Endothelial cell (in vitro differentiated cells): ENCODE measurements at places on chromosomes 11 and 22.

GRCh38 chr22:25880524-25880923 is 138.5 kb downstream of the MYO18B start:
- no peak for DNase-seq

GRCh38 chr11:96394773-96395172 is 5.0 kb downstream of the JRKL start:
- no peak for DNase-seq

DNA sequence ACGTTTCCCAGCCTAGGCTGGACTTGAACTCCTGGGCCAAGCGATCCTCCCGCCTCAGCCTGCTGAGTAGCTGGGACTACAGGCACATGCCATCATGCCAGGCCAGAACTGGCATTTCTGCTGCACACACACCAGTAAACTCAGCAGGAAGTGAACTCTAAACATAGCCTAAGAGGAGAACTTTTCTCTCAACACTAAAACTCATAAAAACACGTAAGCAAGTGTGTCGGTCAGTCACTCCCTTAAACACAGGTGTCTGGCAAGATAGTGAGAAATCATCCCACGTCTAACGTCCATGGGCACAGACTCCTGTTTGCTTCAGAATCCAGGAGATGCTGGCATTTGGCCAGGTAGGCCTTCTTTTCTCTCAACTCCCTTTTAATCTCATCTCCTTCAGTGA is 104.8 kb downstream of the RPL27A start:
- no peak for DNase-seq

- DNase-seq: no peak
These were observed 25.5 kb upstream of the SHISAL1 start for GRCh38 chr22:44338177-44338810.

GRCh38 chr11:69120096-69120875 is 35.4 kb upstream of the SMIM38 start:
- DNase-seq: no peak

DNA sequence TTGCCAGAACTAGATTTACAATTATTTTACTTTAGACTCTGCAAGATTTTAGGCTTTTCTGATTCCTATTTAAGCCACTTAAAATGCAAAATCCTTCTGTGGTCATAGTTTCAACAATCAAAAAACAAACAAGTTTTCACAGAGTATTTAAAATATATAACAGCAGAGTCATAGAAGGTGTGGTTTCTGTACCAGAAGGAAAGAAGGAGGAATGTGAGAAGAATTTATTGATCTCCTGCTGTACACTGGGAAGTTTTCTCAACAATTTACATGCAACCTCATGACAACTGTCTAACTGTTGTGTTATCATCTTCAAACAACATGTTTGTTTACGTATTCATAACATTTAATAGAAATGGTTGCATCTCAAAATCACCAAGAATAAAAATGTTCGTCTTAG is 102.3 kb upstream of the CEP126 start:
- DNase-seq: no peak

DNA sequence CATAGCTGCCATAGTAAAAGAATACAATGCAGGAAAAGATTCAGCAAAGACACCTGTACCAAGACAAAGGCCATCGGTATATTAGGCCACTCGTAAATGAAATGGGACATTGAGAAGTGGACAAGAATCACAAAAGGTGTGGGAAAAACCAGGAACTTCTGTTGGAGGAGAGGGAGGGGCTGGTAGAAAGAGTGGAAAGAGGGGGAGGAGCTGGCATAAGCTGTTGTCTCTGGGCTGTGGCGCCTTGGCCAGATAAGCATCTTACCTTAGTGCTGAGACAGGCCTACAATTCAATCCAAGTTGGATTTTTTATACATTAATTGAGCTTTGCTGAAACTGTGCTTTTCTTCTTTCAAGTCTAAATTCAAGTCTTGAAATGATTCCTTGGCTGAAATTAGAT is 37.1 kb downstream of the ZNF202 start:
- no peak for DNase-seq

GRCh38 chr11:102473543-102473942 is 21.0 kb upstream of the TMEM123 start:
- DNase-seq: no peak

DNA sequence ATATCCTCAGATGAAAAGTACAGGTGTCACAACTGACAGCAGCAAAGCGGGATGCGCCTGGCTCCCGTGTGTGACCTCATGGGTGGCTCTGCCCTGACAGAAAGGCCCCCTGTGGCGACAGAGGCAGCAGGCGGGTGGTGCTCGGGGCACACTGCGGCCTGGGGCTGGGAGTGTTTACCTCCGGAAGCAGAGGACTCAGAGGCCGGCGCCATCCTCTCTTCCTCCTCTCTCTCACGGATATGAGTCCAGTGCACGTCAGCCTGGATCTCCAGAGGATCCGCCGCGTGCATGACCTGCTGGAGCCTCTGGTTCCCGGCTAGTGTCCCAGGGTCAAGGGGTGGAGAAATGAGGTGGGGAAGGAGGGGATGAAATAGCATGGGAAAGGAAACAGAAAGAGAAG is 53.2 kb upstream of the BID start:
- DNase-seq: no peak

GRCh38 chr11:72643547-72643946 is 30.7 kb downstream of the PDE2A start:
- no peak for DNase-seq

DNA sequence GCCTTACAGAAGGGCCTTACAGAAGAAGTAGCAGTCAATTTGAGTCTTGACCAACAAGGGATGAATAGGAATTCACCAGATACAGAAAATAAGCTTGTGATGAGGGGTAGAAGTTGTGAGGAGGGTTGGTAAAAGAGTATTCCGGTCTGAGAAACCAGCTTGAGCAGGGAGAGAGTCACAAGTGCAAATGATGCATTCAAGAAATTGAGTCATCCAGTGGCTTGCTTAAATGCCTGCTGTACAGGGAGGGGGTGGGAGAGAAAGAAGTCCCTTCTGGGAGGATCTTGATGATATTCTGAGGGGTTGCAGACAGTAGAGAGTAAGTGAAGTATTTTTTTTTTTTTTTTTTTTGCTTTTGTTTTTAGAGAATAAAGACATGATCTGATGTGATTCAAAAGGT is 9.2 kb downstream of the CCKBR start:
- DNase-seq: no peak

GRCh38 chr11:74678591-74679512 is 52.4 kb downstream of the CHRDL2 start:
- DNase-seq: no peak

- no peak for DNase-seq
These were observed 25.4 kb upstream of the SMTN start for GRCh38 chr22:31055635-31056159.

- DNase-seq: peak; percentile 11
These were observed 772 bp downstream of the NAV2 start for GRCh38 chr11:19713196-19714021.

DNA sequence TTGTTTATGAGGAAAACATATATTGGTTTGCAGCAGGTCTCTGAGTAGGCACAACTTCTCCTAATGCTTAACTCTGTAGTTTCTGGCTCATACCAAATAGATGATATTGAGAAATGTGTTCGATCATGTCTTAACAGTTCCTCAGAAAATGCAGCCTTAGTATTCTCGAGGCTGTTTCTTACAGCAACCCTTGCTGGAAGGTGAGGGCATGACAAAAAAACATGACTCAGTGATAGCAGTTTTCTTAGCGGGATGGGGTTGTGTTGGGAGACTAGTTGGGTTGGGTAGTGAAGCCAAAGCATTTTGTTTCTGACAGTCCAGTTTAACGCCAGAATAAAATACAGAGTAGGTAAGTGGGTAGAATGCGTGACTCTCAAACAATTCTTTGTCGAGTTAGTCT is 94.7 kb upstream of the PARVA start:
- no peak for DNase-seq

DNA sequence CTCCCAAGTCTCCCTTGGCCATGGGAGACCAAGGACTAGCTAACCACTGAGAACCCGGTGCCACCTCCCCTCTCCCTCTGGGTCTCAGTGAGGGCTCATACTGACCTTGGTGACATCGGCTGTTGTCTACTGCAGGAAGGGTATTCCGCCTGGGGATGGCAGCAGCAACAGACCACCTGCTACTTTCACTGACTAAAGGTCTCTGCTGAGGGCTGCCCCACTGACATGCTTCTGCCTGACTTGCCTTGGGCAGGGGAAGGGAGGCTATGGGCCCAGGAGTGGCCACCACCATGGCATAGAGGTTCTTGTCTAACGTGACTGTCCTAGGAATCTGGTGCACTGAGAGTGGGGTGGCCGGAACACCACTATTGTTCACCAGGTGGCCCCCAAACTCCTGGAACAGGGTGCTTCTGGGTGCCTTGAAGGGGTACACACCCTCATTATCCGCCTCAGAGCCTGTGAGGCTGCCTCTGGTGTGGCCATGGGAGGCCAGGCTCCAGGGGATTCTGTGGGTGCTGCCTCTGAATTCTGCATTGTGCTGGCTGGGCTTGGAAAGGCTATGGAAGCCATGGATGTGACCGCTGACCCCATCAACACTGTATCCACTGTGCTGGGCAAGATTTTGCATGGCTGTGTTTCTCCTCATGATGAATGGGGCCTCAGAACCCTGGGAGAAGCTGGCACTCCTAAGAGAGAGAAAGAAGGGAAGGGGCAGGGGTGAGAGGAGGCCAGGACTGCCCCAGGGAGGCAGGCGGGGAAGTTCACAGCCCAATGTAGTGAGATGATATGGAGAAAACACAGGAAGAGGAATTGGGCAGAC is 38.3 kb downstream of the GAB4 start:
- DNase-seq: no peak

DNA sequence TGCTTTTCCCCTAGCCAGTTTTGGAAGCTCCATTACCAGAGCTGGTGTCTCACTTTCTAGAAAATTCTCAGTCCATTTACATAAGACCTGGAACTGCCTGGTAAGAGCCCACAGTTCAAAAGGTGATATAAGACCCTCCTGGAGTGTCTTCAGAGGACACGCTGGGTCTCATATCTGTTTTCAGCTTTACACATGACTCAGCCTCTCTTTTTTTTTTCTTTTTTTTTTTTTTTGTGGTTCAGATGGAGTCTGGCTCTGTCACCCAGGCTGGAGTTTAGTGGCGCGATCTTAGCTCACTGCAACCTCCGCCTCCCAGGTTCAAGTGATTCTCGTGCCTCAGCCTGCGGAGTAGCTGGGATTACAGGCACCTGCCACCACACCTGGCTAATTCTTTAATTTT is 30.7 kb downstream of the WEE1 start:
- DNase-seq: no peak

DNA sequence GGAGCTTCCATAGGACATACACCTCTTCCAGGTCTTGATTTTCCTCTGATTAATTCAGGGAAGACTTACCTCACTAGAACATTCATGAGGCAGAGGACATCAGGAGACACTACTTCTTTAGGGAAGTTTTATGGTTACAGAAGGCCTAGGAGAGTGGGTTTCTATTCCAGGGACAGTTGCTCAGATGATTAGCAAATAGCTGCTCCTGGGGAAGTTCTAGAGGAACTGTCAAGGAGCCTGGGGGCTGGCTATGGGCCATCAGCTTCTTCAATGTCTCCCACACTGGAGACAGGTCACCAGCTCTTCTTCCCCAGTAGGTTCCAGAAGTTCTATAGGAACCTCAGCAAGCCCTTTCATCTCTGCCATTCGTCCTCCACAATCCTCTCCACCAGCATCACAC is 11.5 kb upstream of the OR10A5 start:
- no peak for DNase-seq

DNA sequence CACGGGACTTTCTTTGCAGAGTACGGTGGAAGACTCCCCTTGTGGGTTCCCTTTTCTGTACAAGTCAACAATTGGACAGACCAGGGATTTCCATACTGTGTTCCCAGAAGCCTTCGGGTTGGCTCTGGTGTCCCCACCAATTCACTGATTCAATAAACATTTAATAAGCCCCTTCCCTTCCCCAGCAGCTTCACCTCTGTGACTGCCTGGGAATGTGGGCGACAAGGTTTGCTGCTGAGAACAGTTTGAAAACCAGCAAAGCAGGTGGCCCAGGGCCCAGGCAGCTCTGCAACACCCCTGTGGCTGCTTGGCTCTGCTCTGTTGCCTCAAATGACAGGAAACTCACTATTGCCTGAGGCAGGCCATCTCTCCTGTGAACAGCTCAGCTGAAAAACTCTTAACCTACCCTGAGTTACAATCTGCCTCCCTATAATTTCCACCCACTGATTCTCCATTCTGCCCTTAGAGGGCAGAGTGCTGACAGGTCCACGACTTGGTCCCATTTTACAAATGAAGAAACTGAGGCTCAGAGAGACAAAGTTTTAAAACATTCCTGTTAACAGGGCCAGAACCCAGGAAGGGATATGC is 10.4 kb downstream of the ADORA2A start:
- DNase-seq: no peak

GRCh38 chr22:46607483-46608114 is 12.6 kb upstream of the GRAMD4 start:
- no peak for DNase-seq

DNA sequence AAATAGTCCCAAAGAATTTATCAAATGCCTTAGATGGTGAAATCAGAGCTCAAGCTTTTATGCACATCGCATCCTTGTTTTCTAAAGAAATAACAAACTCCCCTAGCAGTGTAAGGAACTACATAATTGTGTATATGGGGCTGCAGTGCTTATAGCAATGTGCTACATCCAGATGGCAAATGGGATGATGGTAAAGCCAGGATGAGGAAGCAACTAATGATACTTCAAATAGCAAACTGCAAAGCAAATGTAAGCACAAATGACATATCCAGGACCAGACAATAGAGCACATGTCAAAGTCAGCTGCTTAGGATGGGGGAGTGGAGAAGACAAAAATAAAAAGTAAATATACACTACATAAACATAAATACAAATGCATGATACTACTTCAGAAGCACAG is 425.9 kb downstream of the OPCML start:
- DNase-seq: no peak

DNA sequence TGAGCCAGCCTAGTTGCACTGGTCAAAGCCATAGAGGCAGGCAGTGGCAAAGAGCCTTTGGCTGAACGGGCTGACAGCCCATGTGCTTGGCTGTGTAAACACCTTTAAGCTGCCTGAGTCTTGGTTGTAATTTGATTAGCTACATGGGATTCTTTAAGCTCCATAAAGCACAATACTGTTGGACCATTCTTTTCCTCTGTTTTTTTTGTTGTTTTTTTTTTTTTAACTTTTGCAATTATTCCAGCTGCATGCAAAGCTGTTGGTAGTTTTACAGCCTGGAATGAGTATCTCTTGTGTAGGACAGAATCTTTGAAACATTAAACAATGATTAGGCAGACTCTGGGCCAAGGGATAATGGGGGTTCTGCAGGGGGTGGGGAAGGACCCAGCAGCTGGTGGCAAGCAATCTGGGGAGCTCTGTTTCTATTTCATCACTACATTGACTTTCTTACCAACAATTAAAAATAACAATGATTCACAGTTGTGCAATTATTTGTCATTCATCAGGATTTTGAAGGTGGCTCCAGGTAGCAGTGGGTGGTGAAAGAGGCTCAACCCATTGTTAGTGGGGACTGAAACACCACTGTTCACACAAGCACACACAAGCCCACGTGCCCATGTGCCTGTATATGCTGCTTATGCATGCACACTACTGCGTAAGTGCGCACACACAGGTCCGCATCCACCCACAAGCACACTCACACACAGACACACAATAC is 69.5 kb upstream of the CSNK2A3 start:
- no peak for DNase-seq
